ENCODE measurements at places on chromosomes 7 and 10.

GRCh38 chr7:117190746-117191435, 132.0 kb downstream of the WNT2 start:
- no peak overlapping the region for H3K4me3 ChIP-seq
- no peak overlapping the region for H3K27ac ChIP-seq
- no peak for DNase-seq
- H3K36me3 ChIP-seq, result no peaks in the 10 kb centered on the region
- H3K27me3 ChIP-seq, result no peaks in the 10 kb centered on the region
- H3K4me1 ChIP-seq, result no peaks in the 10 kb centered on the region

DNA sequence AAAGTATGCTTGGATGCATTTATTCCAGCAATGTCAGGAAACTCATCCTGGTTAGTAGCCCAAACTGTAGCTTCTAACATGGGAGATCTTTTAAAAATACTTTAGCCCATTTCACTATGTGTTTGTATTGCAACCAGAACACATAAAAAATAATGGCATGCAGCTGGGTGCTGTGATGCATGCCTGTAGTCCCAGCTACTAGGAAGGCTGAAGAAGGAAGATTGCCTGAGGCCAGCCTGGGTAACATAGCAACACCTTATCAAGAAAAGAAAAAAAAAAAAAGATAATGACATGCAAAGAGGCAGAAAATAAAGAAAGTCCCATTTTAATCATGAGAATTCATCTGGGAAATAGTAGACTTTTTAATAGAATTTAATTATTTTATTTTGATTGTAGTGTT, 517.0 kb upstream of the TEX47 start:
- H3K27me3 ChIP-seq, result no peaks in the 10 kb centered on the region
- no peaks in the 10 kb centered on the region for H3K4me1 ChIP-seq
- no peak overlapping the region for H3K4me3 ChIP-seq
- no peaks in the 10 kb centered on the region for H3K36me3 ChIP-seq
- H3K27ac ChIP-seq, result no peak overlapping the region
- DNase-seq, result no peak

DNA sequence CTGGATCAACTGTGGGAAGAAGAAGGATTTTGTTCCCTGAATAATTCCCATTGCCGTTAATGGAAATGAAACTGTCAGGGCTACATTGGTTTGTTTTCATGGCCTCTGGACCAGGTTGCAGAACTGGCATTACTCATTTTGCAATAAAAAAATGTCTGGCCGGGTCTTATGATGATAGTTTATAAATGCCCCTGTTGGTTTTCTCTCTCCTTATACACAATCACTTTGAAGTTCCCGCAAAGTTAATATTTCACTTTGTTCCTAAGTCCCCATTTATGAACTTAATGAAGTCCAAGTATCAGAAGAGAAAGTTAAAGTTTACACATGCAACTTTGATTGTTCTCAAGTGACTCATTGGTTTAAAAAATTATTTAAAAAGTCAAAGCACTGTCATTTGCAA, 150.7 kb upstream of the PRR15 start:
- H3K27ac ChIP-seq, result no peak overlapping the region
- no peak for DNase-seq
- H3K27me3 ChIP-seq, result no peaks in the 10 kb centered on the region
- no peaks in the 10 kb centered on the region for H3K36me3 ChIP-seq

DNA sequence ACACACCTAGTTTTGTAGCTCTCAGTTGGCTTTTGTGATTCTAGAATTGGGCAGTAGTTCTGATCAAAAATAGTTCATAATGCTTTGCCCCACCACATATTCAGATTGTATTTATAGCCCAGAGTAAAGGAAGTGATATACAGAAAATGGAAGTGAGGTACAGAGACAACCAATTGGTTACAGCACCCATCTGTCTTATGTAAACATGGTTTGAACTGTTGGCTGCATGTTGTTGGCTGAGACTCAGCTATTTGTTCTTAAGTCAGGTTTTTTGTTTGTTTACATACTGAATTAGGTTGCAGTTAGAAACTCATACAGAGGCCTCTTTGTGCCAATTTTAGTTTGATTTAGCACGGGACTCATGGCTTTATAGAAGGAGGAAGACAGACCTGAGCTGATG, 158.9 kb upstream of the GPR26 start:
- DNase-seq, result no peak
- H3K4me1 ChIP-seq, result no peaks in the 10 kb centered on the region
- no peaks in the 10 kb centered on the region for H3K36me3 ChIP-seq
- H3K27me3 ChIP-seq, result no peaks in the 10 kb centered on the region
- H3K27ac ChIP-seq, result no peak overlapping the region
- H3K4me3 ChIP-seq, result no peak overlapping the region

Data from transverse colon (tissue), 4 donors.